ENCODE measurements at places on chromosomes 3 and 15.

- DNase-seq = no peak
Measured at GRCh38 chr15:101437618-101438481, 51.7 kb downstream of the PCSK6 start.

- DNase-seq = no peak
Measured at GRCh38 chr3:188284455-188285212, 130.7 kb downstream of the LPP start.

DNA sequence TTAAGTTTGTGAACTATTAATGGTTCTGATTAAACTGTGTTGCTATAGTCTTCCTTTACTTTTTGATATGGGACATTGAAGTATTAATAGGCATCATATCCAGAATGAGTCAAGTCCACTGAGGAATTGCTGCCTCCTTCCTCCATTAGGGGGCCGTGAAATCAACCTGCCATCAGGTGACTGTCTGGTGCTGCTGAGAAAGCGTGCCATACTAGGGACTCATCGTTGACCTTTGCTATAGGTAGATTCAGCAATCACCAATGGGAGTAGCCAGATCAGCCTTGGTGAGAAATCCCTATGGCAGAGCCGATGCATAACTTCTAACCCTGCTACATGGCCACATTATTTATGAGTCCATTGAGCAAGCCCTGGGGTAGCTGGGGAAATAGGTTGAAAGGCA, 30.1 kb upstream of the SLC28A2 start:
- no peak for DNase-seq

DNA sequence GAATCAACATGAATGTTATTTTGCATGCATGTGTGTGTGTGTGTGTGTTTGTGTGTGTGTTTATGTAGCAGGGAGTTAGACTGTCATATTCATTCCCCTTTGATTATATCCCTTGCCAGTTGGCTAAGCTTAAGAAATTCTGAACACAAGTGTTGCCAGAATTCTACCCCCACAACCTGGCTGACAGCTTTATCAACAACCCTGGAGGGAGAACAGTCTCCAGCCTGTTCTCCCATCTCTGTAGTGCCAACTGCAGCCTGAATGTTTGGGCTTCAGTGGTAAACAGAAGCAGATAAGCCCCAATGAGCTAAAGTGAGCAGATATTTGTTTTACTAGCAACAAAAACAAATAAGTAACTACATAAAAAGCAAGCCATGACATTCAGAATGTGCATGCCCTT, 162.6 kb upstream of the ABI3BP start:
- DNase-seq = no peak

DNA sequence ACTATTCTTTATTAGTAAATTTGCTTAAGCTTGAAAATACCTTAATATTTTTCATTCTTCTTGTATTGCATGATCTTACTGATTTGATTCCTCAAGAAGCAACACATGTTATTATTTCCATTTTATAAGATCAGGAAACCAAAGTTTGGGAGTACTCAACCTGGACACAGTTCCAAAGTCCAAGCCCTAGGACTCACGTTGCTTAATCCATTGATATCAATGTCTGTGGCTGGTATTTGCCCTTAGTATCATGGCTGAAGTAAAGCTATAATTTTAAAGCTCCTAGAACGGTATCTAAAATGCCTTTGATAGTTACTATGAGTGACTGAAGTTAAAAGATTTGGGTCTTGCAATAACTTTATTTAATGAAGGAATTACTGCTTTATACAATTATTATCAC, 1045.3 kb downstream of the TUSC7 start:
- DNase-seq = no peak

DNA sequence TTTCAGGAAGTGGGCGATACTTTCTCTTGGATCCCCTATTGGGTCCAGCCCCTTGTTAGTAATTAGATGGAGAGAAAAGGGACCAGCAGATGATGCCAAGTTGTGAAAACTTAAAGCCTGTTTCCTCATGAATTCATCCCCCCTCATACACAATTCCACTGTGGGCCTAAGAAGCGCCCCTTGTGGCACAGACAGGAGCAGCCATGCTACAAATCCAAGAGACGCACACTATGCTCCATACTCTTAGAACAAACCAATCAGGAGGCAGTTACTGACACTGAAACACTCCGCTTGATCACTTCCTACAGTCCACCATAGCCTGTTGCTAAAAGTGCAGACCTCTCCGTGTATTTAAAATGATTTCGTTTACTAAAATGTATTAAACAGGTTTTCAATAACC, 111.3 kb upstream of the ARRDC4 start:
- no peak for DNase-seq

GRCh38 chr3:147733217-147733616, 324.1 kb downstream of the ZIC1 start:
- DNase-seq = no peak

GRCh38 chr15:62883938-62884479, 158.5 kb upstream of the TPM1 start:
- DNase-seq = no peak

GRCh38 chr3:122405015-122405414, 10.8 kb downstream of the WDR5B start:
- DNase-seq = no peak

DNA sequence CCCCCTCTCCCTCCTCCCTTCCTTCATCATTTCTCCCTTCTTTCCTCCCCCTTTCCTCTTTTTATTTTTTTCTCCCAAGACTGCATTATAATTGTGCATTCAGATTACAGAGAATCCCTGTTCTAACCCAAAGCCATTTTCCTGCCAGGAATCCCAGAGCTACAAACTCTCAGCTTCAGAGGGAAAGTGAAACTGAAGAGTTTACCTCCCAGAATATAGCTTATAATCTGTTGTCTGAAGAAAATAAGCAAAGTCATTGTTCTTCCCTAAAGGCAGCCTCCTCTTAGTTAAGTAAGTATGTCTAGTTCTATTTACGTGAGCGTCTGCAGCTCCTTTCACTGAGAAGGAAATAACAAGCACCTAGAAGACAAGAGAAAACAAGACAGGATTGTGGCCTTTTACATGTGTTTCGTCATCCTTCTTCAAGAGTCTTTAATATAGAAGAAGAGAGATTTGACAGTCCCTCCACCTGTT, 97.2 kb downstream of the CHST2 start:
- no peak for DNase-seq

- no peak for DNase-seq
Measured at GRCh38 chr3:77203851-77204250, 164.0 kb downstream of the ROBO2 start.
